ELF-1 (cell line): ENCODE measurements at places on chromosomes 16 and 17.

DNA sequence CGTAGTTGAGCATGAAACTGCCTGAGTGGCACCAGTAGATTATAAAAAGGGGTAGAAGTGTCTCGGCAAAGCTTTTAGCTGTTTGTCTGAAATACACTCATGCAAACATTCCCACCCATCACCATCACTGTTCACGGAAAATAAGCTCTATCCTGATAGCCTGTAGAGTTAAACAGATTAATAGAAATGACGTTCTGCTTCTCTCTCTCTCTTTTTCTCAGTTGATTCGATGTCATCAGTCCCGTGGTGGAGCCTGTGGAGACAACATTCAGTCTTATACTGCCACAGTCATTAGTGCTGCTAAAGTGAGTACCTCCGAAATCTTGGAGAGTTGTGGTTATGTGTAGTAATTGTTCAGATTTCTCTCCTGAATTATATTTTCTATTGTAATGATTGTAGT is 224.7 kb downstream of the BCAS3 start:
- no peak for DNase-seq

- peak; percentile 95 for DNase-seq
These were observed 8.1 kb downstream of the SERPINF1 start for GRCh38 chr17:1769822-1770477.

GRCh38 chr17:51425773-51426172 is 165.4 kb downstream of the UTP18 start:
- no peak for DNase-seq

DNA sequence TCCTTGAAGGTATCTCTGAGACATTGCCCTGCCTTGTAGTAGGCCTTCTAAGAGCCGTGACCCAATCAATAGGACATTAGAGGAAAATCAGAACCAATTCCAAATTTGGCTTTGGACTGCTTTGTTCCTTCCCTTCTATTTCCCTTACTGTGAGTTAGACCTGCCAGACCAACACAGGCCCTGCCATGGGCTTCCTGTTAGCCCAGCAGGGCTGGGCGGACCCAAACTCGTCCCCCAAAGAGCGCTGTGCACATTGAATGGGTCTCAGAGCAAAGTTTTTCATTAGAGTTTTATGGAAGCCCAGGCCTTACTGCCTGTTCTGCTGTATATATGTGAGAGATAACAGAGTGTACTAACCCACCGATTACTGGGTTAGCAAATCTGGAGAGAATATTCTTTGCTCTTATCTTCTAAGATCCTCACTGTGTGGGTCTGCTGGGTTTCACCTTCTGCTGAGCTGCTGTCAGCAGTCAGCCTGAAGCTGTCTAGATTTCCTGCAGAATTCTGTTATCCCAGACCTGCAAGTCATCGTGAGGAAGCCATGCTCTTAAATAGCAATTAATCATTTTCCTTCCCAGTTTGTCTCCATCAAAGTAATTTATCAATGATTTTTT is 5.7 kb downstream of the ARHGAP44 start:
- DNase-seq, result peak; percentile 45

- DNase-seq, result no peak
These were observed 3.3 kb upstream of the ITGAM start for GRCh38 chr16:31256466-31256865.

- peak; percentile 49 for DNase-seq
These were observed 2.2 kb upstream of the PLEKHH3 start for GRCh38 chr17:42678951-42679491.

- no peak for DNase-seq
These were observed 9.1 kb downstream of the UNC13D start for GRCh38 chr17:75834928-75835653.

GRCh38 chr16:67499106-67499505 is 15.8 kb upstream of the AGRP start:
- DNase-seq, result no peak

DNA sequence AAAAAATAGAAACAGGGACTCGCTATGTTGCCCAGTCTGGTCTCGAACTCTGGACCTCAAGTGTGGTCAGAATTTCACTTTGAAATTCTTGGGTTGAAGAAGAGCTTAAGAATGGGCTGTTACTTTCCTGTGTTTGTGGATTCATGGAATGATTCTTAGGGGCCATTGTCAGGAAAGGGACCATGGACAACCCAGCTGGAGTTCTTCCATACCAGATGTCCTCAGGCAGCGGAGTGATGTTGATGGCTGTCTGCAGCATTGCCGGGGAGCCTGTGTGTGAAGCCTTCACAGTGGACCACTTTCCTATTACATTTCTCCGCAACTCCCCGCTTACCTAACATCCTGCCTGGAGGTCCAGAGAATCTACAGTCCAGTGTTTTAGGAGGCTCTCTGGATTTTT is 145.9 kb downstream of the CLEC16A start:
- DNase-seq, result peak; percentile 23

DNA sequence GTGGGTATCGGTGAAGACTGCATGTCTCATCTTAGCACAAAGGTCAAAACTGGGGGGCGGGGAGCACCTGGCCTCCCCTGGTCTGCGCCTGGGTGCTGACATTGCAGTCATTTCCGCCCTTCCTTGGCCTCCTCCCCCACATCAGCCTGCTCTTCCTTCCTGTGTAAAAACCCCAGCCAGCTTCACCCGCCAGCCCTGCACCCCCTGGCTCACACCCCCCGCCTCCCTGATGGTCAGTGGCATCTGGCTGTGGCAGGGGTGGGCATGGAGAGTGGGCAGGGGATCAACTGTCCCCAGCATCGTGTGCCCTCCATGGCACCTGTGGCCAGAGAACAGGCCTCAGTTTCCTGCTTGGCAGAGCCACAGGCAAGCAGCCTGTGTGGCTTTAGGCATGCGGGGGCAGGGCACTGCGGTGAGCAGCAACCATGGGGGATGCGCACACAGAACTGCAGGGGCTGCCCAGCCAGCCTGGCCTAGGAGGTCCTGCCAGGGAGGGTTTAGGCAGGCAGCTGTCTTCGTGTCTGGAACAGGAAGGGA is 26.5 kb upstream of the LASP1NB start:
- DNase-seq, result no peak

GRCh38 chr16:17784073-17784472 is 313.3 kb upstream of the XYLT1 start:
- peak; percentile 11 for DNase-seq

DNA sequence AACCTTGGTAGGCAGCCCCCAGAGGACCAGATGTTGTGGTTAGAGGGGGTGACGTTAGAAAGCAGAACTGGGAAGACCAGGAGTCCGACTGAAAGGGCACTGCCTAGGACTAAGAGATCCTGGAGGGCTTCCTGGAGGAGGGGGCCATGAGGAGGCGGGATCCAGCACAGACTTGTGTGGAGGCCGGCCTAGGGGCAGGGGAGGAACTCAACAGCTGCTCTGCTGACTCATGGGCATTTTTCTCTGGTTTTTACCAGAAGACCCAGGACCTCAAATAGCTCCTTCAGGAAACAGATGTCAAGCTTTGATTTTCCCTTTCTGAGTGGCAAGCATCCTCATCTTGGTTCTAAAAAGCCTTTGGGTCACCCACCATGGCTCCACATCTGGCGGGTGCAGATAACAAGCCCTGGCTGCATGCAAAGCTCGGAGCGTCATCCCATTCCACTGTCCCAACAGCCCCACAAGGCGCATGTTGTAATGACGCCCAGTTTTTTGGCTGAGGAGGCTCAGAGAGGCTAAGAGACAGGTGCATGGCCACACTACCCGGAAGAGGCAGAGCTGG is 29.0 kb downstream of the IL21R start:
- peak; percentile 26 for DNase-seq

DNA sequence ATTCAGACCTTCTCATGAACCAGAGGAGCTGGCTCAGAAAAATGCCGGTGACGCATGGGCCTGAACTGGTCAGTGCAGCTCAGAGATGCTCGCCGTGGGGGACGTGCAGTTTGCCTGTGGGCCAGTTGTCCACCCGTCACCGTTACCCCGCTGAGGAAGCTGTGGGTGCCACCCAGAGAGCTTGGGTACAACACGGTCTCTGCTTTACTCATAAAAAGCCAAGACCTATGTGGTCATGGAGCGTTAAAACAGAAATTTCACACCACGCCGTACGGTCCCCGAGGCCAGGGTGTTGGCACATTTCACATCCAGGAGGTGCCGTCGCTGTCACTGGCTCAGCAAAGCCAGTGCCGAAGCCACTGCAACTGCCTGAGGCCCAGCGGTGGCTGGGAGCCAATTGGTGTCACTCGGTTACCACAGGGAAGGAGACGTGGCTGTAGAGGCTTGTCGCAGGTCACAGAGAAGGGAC is 120.9 kb downstream of the METRNL start:
- no peak for DNase-seq

- DNase-seq, result peak; percentile 87
These were observed at the start of gene GGNBP2 for GRCh38 chr17:36544307-36545076. TSS of gene GGNBP2 (plus strand) at chr17:36544919. CDS start at chr17:36545725, 806 bp downstream.

DNA sequence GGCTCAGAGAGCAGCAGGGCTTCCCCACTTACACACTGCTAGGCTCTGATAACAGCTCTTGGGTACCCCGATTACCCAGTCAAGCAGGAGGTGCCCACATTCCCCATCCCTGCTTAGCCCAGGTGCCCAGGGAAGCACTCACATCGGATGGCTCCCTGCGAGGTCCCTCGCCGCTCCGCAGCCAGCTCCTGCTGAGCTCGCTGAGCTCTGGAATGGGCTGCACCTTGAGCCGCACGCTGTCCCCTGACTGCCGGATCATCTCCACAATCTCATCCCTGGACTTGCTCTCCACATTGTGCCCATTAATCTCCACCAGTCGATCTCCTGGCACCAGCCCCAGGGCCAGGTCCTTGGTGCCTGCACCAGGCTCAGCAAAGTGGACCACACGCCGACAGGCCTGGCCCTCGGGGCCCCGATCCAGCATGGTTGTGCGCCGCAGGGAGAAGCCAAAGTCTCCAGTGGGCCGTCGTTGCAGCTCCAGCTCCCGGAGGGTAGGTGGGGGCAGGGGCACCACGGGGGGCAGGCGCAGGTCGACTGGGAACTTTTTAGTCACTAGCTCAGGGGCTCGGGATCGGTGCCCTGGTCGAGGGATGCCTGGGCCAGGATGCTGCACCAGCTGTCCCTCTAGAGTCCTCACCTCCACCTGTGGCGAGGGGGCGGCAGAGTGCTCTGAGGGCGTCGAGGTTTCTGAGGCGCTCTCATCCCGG is 14.2 kb downstream of the MYO18A start:
- no peak for DNase-seq

- peak; percentile 36 for DNase-seq
These were observed 25.5 kb downstream of the NSMCE1 start for GRCh38 chr16:27242868-27243590.

DNA sequence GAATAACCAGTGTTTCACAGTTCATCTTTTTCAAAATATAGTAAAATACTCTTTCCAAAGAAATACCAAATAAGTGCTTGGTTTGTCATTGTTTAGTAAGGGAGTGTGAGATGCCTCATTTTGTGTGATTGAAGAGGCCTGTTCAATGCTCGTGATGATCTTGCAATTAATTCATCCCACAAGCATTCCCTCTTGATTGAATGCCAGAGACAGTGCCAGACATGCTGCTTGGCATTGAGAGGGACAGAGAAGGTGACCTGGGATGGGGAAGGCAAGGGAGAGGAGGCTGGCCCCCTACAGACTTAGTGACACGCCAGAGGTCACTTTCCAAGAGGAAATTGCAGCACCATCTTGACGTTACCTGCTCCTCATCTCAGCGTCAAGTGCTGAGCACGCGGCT is 49.3 kb downstream of the CLEC16A start:
- DNase-seq, result no peak

DNA sequence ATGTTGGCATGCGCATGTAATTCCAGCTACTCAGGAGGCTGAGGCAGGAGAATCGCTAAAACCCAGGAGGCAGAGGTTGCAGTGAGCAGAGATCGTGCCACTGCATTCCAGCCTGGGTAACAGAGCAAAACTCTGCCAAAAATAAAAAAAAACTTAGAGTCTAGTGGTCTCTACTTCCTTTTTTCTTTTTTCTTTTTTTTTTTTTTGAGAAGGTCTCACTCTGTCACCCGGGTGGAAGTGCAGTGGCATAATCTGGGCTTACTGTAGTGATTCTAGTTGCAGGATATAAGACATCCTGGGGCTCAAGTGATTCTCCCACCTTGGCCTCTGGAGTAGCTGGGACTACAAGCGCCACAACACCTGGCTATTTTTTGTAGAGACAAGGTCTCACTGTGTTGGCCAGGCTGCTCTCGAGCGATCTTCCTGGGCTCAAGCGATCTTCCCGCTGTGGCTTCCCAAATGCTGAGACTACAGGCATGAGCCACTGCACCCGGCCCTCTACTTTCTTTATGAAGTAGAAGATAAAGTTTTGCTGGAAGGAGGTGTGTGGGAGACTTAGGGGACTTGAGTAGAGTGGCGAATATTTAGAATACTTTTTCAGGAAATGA is 47.9 kb upstream of the TAOK1 start:
- no peak for DNase-seq

- no peak for DNase-seq
These were observed 201.6 kb downstream of the HS3ST4 start for GRCh38 chr16:25893332-25893731.

- no peak for DNase-seq
These were observed 24.1 kb downstream of the TMEM204 start for GRCh38 chr16:1557576-1557975.

- no peak for DNase-seq
These were observed 296.9 kb upstream of the CDH5 start for GRCh38 chr16:66069587-66069986.

GRCh38 chr17:45895969-45896785 is 1.8 kb downstream of the MAPT start:
- peak; percentile 5 for DNase-seq

DNA sequence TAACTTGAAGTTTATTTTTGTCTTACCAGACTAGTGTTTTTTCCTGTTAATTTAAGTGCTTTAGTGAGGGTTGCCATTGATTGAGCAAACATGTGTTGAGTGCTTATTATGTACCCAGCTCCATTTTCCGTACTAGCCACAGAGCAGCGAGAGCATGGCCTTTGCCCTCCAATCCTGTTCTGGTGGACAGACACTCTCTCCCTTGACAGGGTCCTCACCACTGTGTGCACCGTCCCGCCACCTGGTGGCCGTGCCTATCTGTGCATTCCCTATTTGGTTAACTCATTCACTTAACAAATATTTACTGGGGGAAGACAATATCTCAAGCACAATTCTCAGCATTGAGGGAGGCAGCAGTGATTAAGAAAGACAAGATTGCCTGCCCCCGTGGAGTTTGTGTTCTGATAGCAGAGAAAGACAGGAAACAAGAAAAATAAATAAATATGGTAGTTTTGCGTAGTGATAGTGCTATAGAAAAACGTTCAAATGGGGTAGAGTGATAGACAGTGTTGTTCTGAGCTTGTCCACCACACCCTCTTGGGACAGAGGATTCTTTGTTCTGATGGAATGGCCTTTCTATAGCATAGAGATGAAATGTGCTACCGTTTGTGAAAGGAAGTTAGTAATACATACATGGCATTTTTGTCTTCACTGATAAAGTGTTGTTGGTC is 13.0 kb downstream of the CDH13 start:
- peak; percentile 67 for DNase-seq

DNA sequence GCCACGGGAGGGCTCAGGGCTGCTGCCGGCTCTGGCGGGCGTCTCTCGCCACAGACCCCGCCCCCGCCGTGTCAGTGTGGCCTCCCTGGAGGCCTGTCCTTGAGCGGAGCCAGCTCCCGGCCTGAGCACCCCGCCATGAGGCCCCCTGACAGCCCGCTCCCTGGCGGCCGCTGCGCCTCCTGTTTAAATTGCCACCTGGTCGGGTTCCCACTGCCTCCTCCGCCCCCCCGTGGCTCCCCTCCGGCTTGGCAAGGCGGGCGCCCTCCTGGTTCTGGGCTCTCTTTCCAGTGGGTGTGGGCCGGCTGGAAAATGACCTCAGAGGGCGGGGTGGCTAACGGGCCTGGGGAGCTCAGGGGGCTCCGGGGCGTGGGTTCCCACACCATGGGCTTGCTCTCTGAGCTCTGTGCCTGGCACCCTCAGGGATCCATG is 42.1 kb upstream of the SSTR5 start:
- DNase-seq, result no peak

- DNase-seq, result no peak
These were observed 17.8 kb upstream of the NAGLU start for GRCh38 chr17:42518046-42518754.
